ENCODE measurements at places on chromosomes 11 and 22. TPM values are rescaled to one million over a fixed set of nuclear protein-coding genes. Genes with fewer than 3 reads are reported as not detected.

GRCh38 chr11:122731500-122731913 is 76.0 kb downstream of the UBASH3B start:
- no peak for DNase-seq

- DNase-seq: no peak
Observed at GRCh38 chr11:117462183-117462863, 134.7 kb downstream of the CEP164 start.

GRCh38 chr11:8790968-8791367 is 108.4 kb downstream of the RPL27A start:
- no peak for DNase-seq

GRCh38 chr22:39617342-39617741 is 46.8 kb downstream of the CACNA1I start:
- DNase-seq: no peak

- DNase-seq: no peak
Observed at GRCh38 chr11:132961453-132961852, 570.8 kb downstream of the OPCML start.

GRCh38 chr22:50011447-50012210 is 936 bp downstream of the IL17REL start:
- DNase-seq: no peak

GRCh38 chr11:126416542-126417090 is 61.1 kb downstream of the ST3GAL4 start:
- DNase-seq: peak; percentile 34

DNA sequence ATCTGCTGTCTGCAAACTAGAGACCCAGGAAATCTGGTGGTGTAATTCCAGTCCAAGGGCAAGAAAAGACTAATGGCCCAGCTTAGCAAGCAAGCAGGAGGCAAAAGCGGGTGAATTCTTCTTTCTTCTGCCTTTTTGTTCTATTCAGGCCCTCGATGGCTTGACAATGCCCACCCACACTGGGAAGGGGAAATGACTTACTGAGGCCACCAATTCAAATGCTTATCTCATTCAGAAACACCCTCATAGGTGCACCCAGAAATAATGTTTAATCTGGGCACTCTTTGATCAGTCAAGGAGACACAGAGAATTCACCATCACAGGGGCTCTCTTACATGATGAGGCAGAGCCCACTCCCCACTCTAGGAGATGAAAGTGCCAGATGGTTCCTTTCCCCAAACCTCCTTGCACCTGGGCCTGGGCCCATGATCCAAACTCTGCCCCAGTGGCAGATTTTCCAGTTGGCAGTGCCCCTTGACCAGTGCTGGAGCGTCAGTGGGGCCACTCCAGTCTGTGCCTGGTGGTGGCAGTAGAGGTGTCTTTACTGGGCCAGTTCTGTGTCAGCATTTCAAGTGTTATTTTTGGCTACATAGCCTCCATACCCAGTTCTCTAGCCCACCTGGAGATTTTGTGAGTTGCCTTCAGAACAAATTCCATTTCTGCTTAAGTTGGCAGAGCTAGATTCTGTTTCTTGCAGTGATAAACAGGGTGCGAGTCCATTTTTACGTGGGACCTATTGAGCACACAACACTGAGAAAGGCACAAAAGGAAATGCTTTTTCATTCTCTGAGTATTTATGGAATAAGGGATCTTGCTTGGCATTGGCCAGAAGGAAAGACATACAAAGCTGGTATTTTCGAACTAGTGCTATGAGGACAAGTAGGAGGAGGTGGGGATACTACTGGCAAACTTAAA is 7.5 kb downstream of the ELMOD1 start:
- DNase-seq: no peak

DNA sequence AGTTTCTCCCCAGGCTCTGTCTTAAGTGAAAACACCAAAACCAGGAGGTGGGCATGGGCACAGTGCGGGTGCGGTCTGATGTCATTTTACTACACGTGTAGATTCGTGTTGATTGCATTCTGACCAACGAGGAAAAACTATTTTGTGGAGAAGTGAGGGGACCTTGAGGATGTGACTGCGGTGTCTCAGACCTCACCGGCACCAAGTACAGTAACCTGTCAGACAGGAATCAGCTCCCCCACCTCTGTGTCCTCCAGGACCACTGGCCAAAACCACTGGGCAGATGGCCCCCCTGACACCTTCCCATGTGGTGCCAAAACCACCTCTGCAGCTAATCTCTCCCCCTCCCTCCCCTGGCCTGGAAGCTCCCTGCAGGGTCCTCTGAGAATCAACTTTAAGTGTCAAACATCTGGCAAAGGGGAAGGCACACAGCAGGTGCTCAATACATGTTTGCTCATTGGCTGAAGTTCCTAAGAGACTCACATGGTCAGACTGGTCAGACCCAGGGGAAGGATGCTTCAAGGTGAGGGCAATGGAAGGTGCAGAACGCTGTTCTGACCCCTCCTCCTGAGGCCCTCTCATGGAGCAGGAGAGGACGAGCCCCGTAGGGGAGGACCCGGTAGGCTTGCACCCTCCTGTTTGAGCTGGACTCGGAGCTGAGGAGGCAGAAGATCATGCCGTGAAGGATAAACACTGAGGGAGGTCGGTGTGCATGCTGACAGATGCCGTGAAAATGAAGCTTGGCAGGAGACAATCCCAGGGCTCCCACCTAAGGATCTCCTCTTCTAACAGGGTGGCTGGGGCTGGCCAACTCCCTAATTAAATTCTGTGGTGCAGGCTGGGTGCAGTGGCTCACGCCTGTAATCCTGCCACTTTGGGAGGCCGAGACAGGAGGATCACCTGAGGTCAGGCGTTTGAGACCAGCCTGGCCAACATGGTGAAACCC is 129.9 kb downstream of the MPPED1 start:
- no peak for DNase-seq

DNA sequence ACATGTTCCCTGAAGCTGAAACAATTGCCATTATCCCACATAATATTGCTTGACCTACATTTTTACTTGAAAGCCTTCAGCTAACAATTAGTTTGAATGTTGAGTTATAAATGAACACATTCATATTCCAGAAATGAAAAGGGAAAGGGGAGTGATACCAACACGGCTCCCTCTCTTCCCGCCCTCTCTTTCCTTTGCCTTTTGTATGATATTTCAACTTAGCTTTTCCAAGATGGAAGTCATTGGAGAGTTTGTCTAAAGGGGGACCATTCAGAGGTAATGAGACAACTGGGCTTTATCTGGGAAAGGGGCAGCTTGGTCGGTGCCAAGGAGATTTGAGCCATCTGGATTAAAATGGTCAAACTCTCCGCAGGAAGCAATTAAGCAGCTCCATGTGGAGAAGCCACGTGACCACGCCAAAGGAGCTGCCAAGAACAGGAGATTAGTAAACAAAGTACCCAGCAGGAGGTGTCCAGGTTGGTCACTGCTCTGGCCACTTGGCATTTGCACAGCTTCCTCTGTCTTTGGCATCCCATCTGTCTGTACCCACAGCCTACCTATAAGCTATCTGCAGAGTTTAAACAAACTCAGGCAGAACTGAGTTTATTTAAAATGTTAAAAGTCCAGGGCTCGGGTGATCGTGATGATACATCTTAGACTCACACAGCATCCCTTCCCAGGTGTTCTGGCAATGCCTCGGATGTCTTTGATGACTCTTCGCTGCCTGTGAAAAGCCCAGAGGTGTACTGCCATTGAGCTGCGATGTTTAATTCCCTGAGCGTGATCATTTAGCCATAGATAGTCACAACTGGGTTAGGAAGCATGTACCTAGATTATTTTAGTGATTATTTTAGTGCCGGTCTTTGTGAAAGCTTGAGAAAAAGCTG is 735.9 kb downstream of the NTM start:
- DNase-seq: no peak

- DNase-seq: peak; percentile 19
Observed at GRCh38 chr11:65366340-65366773, 11.8 kb downstream of the TIGD3 start.

GRCh38 chr22:45475063-45475747 is 27.5 kb upstream of the FBLN1 start:
- no peak for DNase-seq

DNA sequence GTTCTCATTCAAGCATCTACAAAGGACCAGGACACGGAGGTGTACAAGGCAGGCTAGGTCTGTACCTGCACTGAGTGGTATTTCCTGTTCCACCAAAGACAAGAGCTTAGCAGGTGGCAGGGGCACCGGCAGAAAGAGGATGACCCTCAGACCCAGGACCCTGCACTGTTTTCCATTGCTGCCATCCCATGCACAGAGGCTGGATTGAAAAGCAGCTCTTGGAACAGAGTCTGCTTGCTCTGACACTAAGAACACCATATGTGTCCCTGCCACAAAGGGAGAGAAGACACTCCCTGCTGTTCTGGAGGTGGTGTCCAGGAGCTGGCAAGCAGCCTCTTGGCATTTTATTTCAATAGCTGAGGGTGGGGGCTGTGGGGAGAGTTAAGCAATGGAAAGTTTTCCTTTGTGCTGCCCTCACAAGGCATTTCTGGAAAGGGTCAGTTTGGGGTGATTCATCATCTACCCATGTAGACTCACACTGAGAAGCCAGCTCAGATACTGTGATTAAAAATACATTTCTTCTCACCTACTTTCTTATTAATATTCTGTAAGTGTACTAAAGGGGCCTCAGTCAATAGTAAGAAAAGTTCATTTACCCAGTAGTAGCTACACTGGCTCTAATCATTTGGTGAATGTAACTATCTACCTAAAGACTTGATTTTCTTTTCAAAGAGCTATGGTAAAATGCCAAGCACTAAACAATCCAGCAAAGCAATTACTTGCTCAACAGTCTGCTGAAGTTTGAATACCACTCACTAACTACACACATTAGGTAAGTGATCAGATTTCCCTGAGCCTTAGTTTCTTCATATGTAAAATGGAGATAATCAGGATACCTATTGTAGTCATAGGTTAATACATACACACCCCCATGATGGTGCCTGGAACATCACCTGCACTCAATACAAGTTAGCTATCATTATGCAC is 55.2 kb downstream of the SLC1A2 start:
- no peak for DNase-seq

DNA sequence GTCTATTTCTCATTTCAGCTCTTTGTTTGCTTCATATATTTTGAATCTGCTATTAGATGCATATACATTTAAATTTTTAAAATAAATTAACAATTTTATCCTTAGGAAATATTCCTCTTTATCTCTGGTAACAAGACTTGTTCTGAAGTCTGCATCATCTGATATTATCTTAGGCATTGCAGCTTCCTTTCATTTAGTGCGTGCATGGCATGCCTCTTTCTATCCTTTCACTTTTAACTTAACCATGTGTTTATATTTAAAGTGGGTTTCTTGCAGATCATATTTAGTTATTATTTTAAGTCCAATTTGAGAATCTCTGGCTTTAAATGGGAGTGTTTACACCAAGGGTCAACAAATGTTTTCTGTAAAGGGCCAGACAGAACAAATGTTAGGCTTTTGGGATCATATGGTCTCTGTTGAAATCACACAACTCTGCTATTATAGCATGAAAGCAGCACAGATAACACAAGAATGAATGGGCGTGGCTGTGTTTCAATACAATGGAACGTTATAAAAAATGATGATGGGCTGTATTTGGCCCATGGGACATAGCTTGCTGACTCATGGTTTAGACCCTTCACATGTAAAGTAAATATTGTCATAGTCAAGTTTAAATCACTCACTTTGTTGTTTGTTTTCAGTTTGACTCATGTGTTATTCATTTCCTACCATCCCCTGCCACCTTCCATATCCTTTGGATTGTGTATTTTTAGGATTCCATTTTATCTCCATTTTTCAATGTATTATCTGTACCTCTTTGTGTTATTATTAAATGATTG is 83.9 kb upstream of the SNX19 start:
- DNase-seq: no peak

DNA sequence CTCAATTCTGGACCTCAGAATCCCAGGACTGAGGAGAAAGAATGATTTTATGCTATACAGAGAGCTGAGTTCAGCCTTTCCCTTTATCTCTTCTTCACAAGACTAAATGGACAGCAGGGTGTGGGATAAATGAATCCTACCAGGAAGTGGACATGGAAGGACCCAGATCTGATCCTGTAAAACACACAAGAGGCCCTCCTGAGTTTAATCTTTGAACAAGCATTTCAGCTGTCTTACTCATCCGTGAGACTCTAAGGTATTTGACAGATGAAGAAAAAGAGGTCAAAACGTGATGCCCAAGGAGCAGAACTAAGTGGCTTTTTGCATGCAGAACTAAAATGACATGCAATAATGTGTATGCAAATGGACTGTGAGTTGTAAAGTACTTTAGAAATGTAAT is 511.3 kb downstream of the DLG2 start:
- DNase-seq: no peak

GRCh38 chr11:130145975-130146776 is 13.4 kb upstream of the ST14 start:
- DNase-seq: no peak

- no peak for DNase-seq
Observed at GRCh38 chr22:23509571-23510302, 70.4 kb downstream of the IGLL1 start.

DNA sequence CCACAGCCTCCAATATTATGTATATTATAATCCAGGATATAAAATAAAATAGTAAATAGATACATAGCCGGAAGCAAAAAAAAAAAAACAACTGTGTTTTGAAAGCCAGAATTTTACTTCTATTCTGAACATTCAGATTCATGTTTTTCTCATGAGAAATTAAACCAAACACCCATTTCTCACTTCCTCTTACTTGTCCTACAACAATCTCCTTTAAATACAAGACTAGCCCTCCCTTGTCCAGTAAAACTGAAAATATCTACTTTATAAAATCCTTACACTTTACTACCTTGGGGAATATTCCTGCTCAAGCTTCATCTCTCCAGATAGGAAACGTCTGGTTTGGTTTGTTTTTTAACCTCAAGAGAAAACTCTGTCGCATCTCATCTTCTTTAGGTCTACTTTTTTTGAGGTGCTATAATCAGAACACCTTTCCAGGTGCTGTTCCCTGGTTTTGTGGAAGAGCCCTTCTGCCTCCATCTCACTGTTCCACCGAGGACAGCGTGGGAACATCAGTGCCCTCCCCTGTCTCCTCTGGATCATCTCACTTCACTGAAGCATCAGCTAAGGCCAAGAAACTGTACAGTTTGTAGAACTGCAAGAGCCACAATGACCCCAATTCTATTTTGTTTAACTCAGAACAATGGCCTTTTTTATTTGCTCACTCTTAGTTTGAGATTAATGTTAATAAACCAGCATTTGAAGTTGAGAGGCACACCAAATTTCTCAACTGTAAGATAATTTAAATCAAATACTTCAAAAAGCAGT is 82.0 kb upstream of the ARHGAP32 start:
- no peak for DNase-seq

XKR3 gene
- not detected for total RNA-seq

MMP1 gene
- not detected for total RNA-seq

SERHL2 gene
- not detected for total RNA-seq

KCNK4 gene
- total RNA-seq: not detected

GSTT2B gene
- not detected for total RNA-seq

SCGB1A1 gene
- total RNA-seq: not detected
